Stimulated activated CD8-positive, alpha-beta memory T cell treated with anti-CD3 and anti-CD28 coated beads, Interleukin-2, amount 100 ng/mL, for 48 hours (primary cell): ENCODE measurements at places on chromosomes 4 and X.

DNA sequence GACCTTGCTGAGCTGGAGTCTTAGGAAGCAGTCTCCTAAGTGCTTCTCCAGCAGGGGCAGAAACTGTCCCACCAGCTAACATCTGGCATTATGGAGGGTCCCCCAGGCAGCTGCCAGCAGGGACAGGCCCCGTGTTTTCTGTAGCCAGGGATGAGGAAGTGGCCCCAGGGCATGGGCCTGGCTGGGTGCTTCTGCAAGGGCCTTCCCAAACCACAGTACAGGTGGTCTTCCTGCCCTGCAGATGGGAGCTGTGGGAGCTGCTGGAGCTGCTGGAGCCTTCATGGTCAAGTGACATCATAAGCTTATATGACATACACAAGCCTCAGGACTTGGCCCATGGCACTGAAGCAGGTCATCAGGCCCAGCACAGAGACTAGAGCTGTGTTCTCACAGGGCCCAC, 5.0 kb upstream of the MSANTD1 start:
- no peak for DNase-seq

GRCh38 chr4:173403051-173403450, 4.1 kb upstream of the SCRG1 start:
- DNase-seq = no peak

- DNase-seq = no peak
These were observed 5.2 kb downstream of the HS3ST1 start for GRCh38 chr4:11423465-11423864.

DNA sequence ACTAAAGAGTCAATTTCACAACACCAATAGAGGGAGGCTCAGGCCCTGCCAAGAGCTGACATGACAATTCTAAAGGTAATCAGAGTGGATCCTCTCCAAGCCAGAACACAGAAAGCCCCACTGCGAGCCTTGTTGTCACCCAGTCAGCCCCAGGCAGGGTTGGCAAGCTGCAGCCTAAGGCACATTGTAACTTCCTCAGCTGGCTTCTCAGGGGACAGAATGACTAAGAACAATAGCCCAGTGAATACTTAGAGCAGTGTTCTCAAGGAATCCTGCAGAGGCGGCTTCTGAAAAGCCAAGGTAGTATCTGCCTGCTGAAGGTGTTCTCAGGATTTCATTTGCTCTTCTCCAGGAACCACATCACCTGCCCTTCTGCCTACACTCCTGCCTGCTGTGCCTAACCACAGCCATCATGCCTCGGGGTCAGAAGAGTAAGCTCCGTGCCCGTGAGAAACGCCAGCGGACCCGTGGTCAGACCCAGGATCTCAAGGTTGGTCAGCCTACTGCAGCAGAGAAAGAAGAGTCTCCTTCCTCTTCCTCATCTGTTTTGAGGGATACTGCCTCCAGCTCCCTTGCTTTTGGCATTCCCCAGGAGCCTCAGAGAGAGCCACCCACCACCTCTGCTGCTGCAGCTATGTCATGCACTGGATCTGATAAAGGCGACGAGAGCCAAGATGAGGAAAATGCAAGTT, at the start of gene MAGEB4:
TSS of gene MAGEB4 (plus strand) at position 277 of the 692 bp plus-strand sequence. CDS start at position 413, 136 bp downstream.
- DNase-seq = no peak

DNA sequence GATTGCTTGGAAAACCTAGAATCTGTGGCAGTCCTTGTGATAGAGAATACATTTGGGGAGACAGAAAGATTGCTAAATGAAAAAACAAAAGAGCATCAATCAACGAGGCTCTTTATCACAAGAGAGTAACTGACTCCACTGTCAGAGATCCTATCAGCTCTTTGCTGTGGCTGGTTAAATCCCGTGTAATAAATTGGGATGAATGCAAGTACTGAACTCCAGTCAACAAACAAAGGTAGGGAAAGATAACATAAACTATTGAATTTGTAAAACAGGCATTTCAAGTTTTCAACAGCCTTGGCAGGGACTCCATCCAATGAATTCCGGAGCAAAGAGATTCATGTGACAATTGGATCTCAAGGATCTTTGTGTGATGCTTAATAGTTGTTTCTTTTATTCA, 21.3 kb downstream of the MMRN1 start:
- DNase-seq = no peak

GRCh38 chr4:146158036-146158745, 17.3 kb upstream of the LSM6 start:
- no peak for DNase-seq
